CD4-positive, alpha-beta T cell treated with Interleukin-15 for 1 hour (primary cell): ENCODE measurements at places on chromosomes 4 and X.

GRCh38 chrX:13754765-13755164 lies 20.2 kb downstream of the OFD1 start:
- no peak for DNase-seq

DNA sequence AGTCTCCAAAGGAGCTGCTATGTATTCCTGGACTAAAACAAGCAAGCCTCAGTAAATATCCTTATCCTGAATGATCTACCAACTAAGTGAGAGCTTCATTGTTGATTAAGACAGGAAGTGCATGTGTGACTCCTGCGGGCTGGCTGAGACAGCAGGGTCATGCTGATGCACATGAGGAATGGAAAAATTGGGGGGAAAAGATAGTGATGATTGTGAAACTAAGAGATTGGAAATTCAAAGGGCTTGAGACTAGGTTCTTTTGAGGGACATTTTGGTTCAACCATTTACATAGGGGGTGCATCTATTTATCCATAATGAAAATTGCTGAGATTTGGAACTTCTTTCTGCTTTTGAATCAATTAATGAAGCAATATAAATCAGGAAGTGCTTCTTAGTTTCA lies 61.1 kb upstream of the C1QTNF7 start:
- DNase-seq = no peak

- DNase-seq = no peak
Observed at GRCh38 chr4:77826275-77826674, 7.1 kb upstream of the CNOT6L start.

DNA sequence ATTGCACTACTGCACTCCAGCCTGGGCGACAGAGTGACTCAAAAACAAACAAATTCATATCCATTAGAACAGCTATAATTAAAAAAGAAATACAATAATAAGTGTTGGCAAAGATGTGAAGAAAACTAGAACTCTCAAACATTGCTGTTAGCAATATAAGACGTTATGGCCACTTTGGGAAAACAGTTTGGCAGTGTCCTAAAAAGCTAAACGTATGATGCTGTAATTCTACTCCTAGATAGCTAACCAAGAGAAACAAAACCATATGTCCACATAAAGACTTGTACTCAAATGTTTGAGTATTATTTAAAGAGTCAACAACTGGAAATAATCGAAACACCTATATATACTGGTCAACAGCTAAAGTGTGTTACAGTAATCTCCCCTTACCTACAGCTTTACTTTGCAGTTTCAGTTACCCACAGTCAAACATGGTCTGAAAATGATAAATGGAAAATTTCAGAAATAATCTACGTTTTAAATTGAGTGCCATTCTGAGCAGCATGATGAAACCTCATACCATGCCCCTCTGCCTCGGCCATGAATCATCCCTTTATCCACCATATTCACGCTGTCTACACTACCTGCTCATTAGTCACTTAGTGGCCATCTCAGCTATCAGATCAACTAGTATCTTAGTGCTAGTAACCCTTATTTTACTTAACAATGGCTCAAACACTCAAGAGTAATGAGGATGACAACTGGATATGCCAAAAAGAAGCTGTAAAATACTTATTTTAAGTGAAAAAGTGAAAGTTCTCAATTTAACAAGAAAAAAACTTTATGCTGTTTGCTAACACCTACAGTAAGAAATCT lies 4.9 kb downstream of the ELF2 start:
- DNase-seq = no peak

- no peak for DNase-seq
Observed at GRCh38 chr4:57148831-57149505, 38.8 kb upstream of the IGFBP7 start.
